ENCODE measurements at places on chromosomes 16 and 17.

DNA sequence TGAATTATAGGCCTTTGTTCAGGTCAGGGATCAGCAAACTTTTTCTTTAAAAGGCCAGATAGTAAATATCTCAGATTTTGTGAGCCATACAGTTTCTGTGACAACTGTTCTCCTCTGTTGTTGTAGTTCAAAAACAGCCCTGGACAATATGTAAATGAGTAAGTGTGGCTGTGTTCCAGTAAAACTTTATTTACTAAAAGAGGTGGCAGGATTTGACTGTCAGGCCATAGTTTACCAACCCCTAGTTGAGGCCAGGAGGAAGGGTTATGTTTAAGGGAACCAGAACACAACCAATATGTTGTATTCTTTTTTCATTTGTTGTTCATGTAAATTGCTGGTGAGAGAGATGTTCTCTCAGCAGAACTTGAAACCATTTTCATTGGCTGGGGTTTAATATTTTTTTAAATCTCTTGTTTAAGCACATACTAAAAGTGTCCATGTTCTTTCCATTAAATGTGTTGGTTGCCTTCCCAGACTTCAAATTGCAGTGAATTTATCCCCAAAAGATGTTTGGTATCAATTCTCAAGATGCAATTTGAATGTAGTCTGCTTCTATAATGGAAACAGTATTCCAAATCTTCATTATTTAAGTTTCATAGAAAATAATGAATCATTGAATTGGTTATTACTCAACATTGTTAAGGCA lies 260.3 kb downstream of the FTO start:
- DNase-seq, result no peak

DNA sequence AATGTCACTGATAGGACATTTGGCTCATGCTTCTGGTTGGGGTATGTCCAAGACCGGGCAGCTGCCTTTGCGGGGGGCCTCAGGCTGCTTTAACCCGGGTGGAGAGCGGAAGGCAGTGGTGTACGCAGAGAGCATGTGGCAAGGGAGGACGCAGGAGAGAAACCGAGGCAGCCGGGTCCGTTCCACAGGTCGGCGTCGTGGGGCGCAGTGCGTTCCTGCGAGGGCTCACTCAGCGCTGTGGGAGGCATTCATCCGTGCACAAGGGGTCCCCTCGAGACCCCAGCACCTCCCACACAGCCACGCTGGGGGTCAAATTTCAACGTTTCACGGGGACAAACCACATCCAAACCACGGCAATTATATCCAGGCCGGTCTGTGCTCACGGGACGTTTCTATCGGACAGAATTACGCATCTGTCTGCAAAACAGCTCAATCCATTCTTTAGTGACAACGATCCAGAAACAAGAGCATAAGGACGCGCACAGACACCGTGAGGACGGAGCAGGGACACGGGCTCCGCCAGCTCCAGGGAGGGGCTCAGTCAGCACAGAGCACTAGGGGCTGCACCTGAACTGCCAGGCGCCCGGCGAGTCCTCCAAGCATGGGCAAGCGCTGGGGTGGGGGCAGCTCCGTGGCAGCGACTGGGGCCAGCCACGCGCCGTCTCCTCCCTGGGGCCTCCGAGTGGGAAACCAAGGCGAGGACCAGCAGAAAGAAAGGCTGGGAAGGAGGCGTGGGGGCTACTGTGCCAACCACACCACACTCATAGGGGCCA lies 108.4 kb upstream of the METRNL start:
- no peak for DNase-seq

GRCh38 chr16:51164574-51164973 lies 13.5 kb upstream of the SALL1 start:
- DNase-seq, result no peak

GRCh38 chr16:23131931-23132621 lies 17.2 kb downstream of the USP31 start:
- DNase-seq, result no peak

DNA sequence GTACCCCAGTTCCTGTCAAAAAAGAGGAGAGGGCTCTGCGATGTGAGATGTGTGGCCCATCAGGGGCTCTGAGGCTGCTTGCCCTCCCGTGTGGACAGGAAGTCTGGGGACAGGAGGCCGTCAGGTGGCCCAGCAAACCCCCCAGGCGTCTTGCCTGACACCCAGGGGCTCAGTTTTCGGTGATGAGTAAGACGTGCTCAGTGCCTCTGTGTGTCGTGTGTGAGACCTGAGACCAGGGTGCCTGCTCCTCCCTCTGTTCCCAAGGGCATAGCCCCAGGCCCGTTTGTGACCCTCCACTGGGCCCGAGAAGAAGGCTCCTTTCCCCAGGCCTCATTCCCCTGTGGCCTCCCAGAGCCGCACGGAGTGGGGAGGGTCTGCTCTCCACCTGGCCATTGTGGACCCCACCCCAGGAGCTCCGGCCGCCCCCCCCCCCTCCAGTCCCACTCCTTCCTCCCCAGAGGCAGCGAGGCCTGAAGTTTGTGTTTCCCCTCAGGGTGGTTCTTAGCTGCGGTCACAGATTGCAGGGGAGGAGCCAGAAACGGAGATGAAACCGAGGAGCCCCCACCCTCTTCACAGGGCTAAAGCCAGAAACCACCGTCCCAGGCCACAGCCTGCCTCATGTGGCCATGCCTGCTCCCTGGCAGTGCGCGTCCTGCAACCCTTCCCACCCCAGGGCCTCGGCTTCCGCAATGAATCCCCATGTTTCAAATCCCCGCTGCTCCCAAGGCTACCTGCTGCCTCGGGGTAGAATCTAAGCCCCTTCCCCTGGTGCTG lies 4.9 kb upstream of the ACTG1 start:
- DNase-seq, result peak; percentile 43

GRCh38 chr17:57569853-57570252 lies 175.2 kb downstream of the CCDC182 start:
- no peak for DNase-seq

DNA sequence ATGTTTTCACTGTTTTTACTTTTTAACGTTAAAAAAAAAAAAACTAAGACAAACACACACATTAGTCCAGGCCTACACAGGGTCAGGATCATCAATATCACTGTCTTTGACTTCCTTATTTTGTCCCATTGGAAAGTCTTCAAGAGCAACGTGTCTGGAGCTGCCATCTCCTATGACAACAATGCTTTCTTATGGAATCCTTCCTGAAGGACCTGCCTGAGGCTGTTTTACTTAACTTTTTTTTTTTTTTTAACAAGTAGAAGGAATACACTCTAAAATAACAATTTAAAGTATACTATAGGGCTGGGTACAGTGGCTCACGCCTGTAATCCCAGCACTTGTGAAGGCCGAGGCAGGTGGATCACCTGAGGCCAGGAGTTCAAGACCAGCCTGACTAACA lies 71.8 kb upstream of the BCAR1 start:
- no peak for DNase-seq

DNA sequence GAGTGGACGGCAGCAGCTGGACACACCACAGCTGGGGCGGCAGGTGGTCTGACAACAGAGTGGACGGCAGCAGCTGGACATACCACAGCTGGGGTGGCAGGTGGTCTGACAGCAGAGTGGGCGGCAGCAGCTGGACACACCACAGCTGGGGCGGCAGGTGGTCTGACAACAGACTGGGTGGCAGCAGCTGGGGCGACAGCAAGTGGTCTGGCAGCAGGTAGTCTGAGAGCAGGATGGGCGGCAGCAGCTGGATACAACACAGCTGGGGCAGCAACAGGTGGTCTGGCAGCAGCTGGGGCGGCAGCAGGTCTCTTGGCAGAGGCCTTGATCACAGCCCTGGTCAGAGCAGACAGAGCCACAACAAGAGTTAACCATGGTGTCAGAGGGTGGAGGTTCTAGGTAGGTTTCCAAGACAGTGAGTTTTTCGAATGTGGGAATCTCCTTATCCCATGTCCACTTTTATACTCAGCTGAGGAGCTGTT lies at the start of gene KRTAP4-1:
Gene KRTAP4-1, minus strand, starts transcription at position 432 of the 482 bp plus-strand sequence. Its CDS starts 57 bp downstream, at position 375.
- no peak for DNase-seq

GRCh38 chr17:53141731-53142130 lies 681.0 kb upstream of the KIF2B start:
- DNase-seq, result no peak

GRCh38 chr16:30085247-30085646 lies 6.5 kb downstream of the TBX6 start:
- DNase-seq, result no peak

- DNase-seq, result no peak
Observed at GRCh38 chr16:65621640-65622039, 499.8 kb upstream of the CDH11 start.

DNA sequence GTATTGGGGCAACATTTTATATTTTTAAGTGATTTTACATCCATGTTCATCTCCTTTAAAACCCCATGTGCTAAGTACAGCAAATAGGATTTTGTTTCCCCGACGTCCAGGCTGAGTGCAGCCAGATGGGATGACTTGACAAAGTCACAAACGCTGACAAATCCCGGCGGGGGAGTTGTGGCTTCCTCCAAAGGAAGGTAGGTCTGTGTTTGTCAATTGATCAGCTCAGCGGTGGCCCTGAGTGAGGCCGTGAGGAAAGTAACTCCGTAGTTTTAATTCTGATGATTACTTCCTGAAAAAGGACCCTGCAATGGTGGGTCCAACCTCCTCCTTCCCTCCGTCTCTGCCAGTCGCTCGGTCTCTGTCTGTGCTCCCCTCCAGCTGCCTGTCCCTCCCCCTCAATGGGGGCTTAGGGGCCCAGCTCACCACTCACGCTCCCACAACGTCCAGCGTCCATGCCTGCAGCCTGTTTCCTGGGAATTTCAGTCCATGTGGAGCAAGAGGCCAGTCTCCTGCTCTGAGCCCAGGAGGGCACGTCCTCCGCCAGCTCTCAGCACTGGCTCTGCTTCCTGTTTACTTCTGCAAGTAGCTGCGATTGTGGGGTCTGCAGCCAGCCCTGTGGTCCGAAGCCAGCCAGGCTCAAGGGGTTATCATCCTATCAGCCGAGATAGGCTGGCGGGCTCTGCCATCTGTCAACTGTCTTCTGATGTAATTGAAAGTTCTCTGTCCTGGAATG lies 209.4 kb upstream of the FOXF1 start:
- DNase-seq, result no peak
